CD4-positive, alpha-beta T cell treated with Interferon gamma for 1 hour (primary cell): ENCODE measurements at places on chromosomes 2 and 18.

DNA sequence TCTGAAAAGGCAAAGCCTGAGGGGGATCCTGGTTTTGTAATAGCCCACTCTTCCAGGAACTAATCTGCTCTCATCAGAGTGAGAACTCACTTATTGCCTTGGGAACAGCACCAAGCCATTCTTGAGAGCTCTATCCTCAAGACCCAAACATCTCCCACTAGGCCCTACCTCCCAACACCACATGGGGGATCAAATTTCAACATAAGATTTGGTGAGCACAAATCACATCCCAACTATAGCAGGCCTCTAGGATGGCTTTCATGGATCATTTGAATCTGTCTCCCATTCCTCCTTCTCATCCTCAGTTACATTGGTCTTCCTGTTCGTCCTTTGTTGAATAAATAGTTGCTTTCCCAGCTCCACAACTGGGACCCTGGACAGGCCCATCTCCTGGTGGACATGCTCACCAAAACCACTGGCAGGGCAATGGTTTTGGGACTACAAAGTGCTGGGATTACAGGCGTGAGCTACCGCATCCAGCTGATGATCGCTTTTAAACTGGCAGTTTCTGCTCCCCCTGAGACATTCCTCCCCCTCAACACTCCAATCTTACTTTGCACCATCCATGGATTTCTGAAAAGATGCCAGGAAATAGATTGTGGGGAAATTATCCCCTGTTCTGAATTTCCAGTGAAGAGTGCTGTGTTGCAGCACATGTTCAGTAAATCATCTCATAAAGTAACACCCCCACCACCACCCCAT, 42.6 kb downstream of the MCFD2 start:
- DNase-seq: no peak

- DNase-seq: no peak
These were observed 37.3 kb upstream of the ZNF512 start for GRCh38 chr2:27545348-27546141.

- no peak for DNase-seq
These were observed 199.7 kb downstream of the TNS1 start for GRCh38 chr2:217802876-217803652.

DNA sequence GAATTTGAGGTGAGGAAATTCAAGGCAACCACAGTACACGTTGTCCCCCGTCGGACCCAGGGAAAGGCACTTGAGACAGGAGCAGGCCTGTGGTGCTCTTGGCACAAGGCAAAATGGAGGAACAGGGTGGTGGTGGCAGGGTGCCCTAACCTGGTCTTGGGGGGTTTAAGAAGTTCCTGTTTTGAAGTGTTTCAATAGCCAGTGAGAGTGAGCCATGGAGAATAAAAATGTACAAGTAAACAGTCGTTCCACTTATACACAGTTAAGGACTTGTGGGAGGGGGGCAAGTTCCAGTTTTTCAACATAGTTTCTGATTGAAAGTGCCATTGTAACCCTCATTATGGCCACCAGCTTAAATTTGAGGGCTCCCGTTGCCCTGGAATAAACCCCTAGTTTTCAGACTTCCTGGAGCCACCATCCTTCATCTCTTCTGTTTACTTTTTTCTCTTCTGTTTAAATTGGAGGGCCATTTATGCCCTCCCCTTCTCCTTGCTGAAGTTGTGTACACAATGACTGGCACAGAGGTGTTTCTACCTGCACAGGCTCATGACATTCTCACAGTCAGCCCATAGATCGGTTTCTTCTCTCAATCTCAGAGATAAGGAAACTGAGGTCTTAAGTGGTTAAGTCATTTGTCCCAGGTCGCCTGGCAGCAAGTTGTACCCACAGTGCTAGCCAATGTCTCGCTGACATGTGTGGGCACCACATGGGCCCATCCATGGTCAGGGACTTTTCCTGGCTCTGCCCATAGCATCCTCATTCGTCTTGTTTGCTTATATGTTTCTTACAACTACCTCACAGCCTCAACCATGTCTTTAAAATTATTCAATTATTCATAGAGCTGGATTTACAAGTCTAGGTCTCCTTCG, 66.0 kb upstream of the ST3GAL5 start:
- DNase-seq: no peak

- no peak for DNase-seq
These were observed 955.2 kb upstream of the CELF4 start for GRCh38 chr18:38520786-38521185.

DNA sequence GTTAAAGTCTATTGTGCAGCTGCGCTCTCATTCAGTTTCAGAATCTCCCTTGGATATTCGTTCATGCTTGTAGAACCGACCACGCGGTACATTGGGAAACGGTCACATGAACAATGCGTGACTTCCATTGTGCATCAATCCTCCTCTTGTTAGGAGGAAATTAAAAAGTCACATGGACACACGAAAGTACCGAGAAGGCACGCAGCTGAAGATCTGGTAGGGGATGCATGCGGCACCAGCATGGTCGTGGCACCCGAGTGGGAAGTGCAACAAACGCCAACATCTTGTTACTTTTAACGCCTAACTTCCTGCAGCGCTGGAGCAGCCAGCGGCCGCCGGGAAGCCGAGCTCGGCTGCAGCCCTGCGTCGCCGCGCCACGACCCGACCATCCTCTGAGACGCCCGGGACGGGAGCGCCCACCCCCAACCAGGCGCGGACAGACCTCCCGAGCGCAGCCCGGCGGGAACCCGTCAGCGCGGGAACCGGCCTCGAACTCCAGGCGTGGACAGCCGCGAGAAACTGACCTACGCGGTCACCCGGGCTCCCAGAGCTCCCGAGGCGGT, 412 bp downstream of the OSBPL1A start:
- DNase-seq: peak; percentile 25

DNA sequence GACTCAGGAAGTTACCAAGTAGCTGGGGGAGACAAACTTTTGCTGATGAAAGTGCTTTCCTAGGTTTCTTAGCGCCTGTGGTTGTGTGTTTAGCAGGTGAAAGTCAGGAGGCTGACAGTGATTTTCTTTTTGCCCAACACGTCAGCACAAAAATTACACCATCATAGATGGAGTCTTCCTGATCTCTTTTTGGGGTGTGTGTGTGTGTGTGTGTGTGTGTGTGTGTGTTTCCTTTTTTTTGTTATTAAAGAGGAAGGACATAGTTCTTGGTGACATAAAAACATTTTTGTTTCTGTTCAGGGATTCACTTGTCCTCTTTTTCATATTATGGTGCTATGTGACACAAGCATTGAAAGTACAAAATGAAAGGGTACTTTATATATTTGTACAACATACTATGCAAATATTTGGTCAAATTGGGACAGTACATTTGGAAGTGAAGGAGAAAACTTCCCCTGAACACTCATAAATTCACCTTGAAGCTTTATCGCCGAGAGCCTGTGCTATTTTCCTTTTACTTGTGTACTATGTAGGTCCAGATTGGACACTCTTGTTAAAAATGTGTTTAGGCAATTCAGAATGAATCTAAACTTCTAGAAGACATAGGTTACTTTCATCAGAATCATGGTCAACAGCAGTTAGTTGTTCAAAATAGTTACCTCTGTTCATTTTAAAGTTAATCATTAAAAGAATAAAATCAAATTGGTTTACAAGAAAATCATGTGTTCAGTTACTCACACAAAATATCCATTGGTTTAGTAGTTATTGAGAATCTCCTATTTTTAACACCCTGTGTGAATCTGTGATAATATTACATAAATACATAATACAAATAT, 491.9 kb downstream of the IRS1 start:
- DNase-seq: no peak

DNA sequence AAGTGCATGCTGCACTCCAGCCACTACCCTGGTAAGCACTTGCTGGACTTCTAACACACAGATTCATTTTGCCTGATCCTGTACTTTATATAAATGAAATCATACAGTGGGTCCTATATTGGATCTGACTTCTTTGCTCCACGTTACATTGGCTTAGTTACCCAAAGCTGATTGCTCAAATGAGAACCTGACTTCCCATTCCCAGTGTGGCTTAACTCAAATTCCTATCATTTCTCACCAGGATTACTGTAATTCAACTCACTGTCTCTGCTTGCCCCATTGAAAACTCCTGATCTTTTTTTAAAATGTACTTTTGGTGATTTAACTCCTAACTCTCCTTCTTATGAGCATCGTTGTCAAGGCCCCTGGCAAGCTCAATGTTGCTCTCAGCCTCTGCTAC, 1.4 kb downstream of the RSAD2 start:
- no peak for DNase-seq
